ENCODE measurements at places on chromosomes 12 and 14. TPM values are rescaled to one million over a fixed set of nuclear protein-coding genes. Genes with fewer than 3 reads are reported as not detected.

GRCh38 chr14:100442036-100442435, 118.9 kb downstream of the SLC25A47 start:
- H3K4me3 ChIP-seq: no peak overlapping the region
- H3K27me3 ChIP-seq: no peaks in the 10 kb centered on the region
- no peaks in the 10 kb centered on the region for H3K36me3 ChIP-seq

DNA sequence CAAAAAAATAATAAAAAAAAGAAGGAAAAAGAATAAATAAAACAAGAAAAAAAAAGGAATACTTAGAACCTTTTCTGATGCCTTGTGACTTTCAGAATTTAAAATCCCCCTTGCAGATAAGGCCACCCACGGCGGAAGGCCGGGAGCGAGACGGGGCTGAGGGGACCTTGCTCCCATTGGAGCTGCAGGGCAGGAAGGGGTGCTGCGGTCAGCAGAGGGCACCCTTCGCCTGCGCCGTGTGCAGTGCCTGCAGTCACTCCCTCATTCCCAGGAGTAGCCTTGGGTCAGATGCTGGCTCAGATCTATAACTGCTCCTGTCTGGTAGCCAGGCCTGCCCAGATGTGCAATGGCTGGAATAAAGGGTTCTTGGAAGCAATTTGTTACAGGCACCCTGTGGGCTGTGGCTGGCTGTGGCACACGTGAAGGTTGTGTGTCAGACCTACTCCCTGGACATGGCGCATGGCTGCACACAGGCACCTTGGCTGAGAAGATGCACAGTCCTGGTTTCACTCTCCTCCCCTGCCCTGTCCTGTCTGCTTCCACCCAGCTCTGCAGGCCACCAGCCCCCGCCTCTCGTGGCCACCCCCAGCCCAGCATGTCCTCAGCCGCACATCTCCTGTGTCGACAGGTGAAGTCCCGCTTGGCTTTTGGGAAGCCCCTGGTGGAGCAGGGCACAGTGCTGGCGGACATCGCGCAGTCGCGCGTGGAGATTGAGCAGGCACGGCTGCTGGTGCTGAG, 13.4 kb upstream of the ALDH2 start:
- peak; percentile 83 for DNase-seq
- no peak overlapping the region for H3K27ac ChIP-seq
- H3K36me3 ChIP-seq: peaks cover 27% of the 10 kb centered on the region

The CATSPERB gene
- total RNA-seq: 3.0 TPM

DNA sequence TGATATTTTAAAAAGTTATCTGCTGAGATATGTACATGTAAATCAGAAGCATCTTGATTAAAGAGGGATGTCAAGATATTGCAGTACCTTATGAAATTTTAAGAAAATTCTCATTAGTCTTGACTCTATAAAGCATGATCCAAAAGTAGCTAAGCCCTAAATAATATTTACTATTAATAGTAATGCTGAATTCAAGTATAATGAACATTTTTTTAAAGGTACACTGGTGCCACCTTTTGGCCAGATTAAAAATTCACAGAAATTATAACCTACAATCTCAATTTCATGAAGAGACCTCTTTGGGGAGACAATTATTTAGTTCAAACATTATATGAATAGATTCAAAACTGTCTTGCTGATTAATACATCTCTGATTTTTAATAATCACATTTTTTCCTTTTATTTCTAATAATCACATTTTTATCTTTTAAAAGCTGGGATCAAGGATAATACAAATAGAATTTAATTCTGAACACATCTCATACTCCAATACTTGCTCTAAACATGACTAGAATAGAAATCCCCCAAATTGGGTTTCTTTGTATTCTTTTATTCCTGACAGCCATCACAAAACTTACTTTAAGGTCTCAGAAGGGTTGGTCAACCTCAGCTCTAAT, 13.4 kb downstream of the AKAP5 start:
- no peak overlapping the region for H3K27ac ChIP-seq
- no peak overlapping the region for H3K4me3 ChIP-seq
- H3K4me1 ChIP-seq: no peaks in the 10 kb centered on the region
- no peaks in the 10 kb centered on the region for H3K27me3 ChIP-seq
- no peaks in the 10 kb centered on the region for H3K36me3 ChIP-seq

- H3K36me3 ChIP-seq: no peaks in the 10 kb centered on the region
- no peaks in the 10 kb centered on the region for H3K27me3 ChIP-seq
These were observed 221.7 kb downstream of the ZFP36L1 start for GRCh38 chr14:68571114-68571591.

- H3K27ac ChIP-seq: no peak overlapping the region
- peaks cover 9% of the 10 kb centered on the region for H3K27me3 ChIP-seq
- no peak overlapping the region for H3K4me3 ChIP-seq
These were observed 13.9 kb upstream of the VRK1 start for GRCh38 chr14:96783043-96783914.

The KLRG1 gene
- total RNA-seq: 3.3 TPM

The HCAR3 gene
- total RNA-seq: 4.3 TPM

The SLC5A8 gene
- 2.8 TPM for total RNA-seq

DNA sequence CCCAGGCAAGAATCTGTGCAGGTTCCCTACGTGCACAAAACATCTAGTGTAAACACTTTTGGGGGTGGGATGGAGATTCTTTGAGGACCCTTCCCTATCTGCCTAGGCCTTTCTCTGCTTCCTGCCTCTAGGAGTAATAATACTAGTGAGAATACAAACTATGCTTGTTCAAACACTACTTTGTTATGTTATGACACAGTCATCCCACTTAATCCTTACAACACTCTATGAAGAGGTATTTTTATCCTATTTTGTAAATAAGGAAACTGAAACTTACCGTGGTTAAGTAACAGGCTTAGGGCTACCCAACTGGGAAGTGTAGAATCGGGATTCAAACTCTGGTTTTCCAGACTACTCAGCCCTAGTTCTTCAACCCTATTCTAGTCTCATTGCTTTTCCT, 96.5 kb downstream of the KCNA5 start:
- DNase-seq: no peak
- H3K27me3 ChIP-seq: peaks cover 7% of the 10 kb centered on the region
- H3K4me3 ChIP-seq: no peak overlapping the region
- no peak overlapping the region for H3K27ac ChIP-seq

- no peaks in the 10 kb centered on the region for H3K4me1 ChIP-seq
- H3K36me3 ChIP-seq: no peaks in the 10 kb centered on the region
- H3K27me3 ChIP-seq: no peaks in the 10 kb centered on the region
- no peak overlapping the region for H3K27ac ChIP-seq
- H3K4me3 ChIP-seq: no peak overlapping the region
These were observed 25.3 kb downstream of the C12orf75 start for GRCh38 chr12:105355752-105356151.

DNA sequence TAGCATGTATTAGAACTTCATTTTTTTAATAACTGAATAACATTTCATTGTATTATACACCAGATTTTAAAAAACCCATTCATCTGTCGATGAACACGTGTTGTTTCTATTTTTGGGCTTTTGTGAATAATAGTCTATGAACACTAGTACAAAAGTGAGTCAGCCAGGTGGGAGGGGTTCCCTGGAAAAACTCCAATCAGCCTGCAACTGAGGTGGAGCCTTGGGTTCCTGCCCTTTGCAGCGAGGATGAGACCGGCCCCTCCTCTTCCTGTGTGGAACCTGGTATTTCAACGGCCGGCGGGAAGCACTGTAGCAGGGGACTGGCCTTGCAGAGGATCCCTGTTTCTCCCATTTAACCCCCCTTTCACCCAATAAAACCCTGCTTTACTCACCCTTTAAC, 56.1 kb downstream of the LMNTD1 start:
- H3K4me1 ChIP-seq: no peaks in the 10 kb centered on the region
- no peaks in the 10 kb centered on the region for H3K36me3 ChIP-seq
- H3K27me3 ChIP-seq: no peaks in the 10 kb centered on the region

GRCh38 chr12:86959766-86960458, 703.7 kb upstream of the MGAT4C start:
- no peak for DNase-seq
- H3K27me3 ChIP-seq: no peaks in the 10 kb centered on the region
- no peak overlapping the region for H3K4me3 ChIP-seq
- no peak overlapping the region for H3K27ac ChIP-seq

The GLIPR1L1 gene
- not detected for total RNA-seq

DNA sequence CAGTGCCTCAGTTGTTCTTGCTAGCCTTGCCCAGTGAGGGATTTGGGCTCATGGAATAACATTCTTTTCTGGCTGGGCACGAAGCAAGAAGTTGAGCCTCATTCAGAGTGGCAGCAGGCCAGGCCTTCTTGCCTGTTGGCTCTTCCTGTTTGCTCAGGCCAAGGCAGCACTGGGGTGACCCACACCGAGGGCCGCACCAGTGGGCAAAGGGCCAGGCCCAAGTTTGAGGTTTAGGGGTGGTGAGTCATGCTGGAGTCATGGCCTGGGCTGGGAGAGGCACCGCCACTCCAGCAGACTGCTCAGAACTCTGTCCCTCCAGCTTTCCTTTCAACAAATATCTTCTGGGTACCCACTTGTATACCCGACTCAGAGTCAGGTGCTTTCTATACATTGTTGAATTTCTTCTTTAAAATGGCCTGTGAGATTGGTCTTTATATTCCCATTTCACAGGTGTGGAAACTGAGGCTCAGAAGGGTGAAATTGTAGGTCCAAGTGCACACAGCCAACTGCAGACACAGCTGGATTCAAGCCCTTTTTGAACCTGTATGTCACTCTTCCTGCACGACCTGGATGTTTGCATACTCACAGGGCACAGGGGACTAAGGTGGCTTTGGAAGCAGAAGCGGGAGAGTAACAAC, 279.4 kb downstream of the FOXN3 start:
- no peak overlapping the region for H3K27ac ChIP-seq
- no peaks in the 10 kb centered on the region for H3K4me1 ChIP-seq
- peak; percentile 88 for DNase-seq
- H3K27me3 ChIP-seq: no peaks in the 10 kb centered on the region
- H3K36me3 ChIP-seq: no peaks in the 10 kb centered on the region

GRCh38 chr12:125284945-125285685, 219.9 kb downstream of the AACS start:
- no peak overlapping the region for H3K4me3 ChIP-seq
- H3K4me1 ChIP-seq: no peaks in the 10 kb centered on the region
- no peak for DNase-seq
- H3K27me3 ChIP-seq: peaks cover 5% of the 10 kb centered on the region
- H3K27ac ChIP-seq: no peak overlapping the region
- no peaks in the 10 kb centered on the region for H3K36me3 ChIP-seq

GRCh38 chr12:50933459-50934124, 18.8 kb upstream of the HIGD1C start:
- no peak overlapping the region for H3K4me3 ChIP-seq
- no peak for DNase-seq
- H3K36me3 ChIP-seq: peaks cover 32% of the 10 kb centered on the region
- no peaks in the 10 kb centered on the region for H3K27me3 ChIP-seq
- peak overlapping the region; percentile 76 for H3K27ac ChIP-seq

- peak; percentile 57 for DNase-seq
- H3K27ac ChIP-seq: no peak overlapping the region
- H3K27me3 ChIP-seq: no peaks in the 10 kb centered on the region
- H3K4me1 ChIP-seq: peaks cover 28% of the 10 kb centered on the region
- H3K4me3 ChIP-seq: no peak overlapping the region
- H3K36me3 ChIP-seq: no peaks in the 10 kb centered on the region
These were observed 25.5 kb upstream of the BCDIN3D start for GRCh38 chr12:49868449-49868848.

The NKX2-1 gene
- total RNA-seq: 177 TPM

DNA sequence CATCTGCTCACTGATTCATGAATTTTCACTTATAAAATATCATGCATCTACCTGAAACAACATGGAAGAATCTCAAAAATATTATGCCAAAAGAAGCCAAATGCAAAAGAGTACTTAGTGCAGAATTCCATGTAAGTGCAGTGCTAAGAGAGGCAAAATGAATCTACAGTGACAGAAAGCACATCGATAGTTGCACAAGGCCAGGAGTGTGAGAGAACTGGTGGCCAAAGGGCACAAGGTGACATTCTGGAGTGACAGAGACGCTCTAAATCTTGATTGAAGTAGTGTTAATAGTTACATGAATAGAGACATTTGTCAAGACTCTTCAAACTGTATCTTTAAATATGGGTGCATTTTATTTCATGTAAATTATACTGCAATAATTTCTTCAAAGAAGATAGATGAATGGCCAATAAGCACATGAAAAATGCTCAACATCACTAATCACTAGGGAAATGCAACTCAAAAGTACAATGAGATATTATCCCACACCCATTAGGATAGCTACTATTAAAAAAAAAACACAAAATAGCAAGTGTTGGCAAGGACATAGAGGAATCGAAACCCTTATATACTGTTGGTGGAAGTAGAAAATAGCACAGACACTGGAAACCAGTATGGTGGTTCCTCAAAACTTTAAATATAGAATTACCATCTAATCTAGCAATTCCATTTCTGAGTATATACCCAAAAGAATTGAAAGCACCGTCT, 71.7 kb upstream of the KICS2 start:
- DNase-seq: no peak
- H3K36me3 ChIP-seq: no peaks in the 10 kb centered on the region
- no peak overlapping the region for H3K4me3 ChIP-seq
- no peaks in the 10 kb centered on the region for H3K4me1 ChIP-seq
- H3K27me3 ChIP-seq: no peaks in the 10 kb centered on the region

DNA sequence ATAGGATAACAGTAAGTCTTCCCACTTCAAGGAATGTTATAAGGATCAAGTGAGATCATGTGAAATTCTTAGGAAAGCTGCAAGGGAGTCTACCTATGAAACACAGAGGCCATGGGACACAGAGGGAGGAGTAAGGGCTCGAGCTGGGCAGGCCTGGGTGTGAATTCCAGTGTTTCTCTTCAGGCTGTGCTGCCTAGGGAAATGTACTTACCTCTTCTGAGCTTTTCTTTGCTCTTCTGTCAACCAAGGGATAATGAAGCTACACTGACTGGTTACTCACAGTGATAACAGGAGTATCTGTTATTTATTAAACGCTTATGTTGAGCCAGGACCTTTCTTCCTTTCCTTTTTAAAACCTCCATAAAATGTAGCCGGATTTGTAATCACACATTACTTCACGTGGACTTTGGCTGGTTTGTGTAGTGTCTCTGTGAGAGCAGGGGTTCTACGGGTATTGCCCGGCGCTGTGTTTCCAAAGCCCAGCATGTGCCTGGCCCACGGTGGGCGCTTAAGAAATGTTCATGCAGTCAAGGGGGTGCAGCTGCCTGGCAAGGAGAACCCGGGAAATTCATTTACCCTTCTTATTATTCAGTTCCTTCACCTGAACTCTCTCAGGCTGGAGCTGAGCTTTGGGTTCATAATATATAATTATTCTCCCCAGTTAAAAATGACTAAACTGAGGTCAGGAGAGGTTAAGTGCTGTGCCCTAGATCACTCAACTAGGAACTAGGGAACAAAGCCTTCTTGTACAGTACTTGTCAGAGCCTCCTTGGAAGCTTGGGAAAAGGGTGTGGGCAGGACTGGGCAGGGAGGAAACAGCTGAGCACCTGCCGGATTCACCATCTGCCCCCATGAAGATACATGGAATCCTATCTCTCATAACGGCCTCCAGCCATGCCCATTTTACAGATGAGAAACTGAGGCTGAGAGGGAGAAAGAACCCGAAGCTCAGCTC, 214.2 kb downstream of the CACNA1C start:
- peaks cover 21% of the 10 kb centered on the region for H3K4me1 ChIP-seq
- DNase-seq: no peak
- H3K36me3 ChIP-seq: no peaks in the 10 kb centered on the region

GRCh38 chr14:90545966-90546751, 149.3 kb downstream of the CALM1 start:
- H3K27me3 ChIP-seq: no peaks in the 10 kb centered on the region
- H3K4me3 ChIP-seq: no peak overlapping the region
- H3K4me1 ChIP-seq: no peaks in the 10 kb centered on the region
- H3K36me3 ChIP-seq: no peaks in the 10 kb centered on the region

All from upper lobe of right lung (tissue), 1 donor.